ENCODE measurements at places on chromosomes 11 and 22. TPM values are rescaled to one million over a fixed set of nuclear protein-coding genes. Genes with fewer than 3 reads are reported as not detected.

FGF19 gene
- not detected for total RNA-seq

FAM180B gene
- 0.26 TPM for total RNA-seq

CABP7 gene
- total RNA-seq: not detected

DNA sequence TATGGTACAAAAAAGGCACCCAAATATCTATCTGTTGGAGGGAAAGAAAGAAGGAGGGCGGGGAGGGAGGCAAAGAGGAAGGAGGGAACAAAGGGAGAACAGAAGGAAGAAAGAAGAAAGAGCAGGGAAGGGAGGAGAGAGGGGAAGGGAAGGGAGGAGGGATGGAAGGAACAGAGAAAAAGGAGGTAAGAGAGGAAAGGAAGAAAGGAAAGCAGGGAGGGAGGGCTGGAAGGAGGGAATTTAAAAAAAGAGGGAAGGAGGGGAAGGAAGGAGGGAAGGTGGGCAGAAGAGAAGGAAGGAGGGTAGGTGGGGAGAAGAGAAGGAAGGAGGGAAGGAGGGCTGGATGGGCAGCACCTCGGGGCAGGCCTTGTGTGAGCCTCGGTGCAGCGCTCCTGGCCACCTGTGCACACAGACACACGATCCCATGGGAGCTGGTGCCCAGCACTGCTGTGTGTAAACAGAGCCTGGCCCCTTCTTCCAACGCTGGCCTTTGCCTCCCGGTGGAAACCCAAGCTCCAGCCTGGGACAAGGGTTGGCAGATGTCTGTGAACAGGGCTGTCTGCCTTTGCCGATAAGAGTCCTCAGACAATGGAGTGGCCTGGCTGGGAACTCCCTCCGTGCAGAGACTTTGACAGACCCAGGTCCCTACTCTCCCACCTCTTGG, 23.2 kb downstream of the SMIM38 start:
- no peak for DNase-seq

- DNase-seq: no peak
These were observed 134.0 kb downstream of the TRIM44 start for GRCh38 chr11:35796562-35796961.

DNA sequence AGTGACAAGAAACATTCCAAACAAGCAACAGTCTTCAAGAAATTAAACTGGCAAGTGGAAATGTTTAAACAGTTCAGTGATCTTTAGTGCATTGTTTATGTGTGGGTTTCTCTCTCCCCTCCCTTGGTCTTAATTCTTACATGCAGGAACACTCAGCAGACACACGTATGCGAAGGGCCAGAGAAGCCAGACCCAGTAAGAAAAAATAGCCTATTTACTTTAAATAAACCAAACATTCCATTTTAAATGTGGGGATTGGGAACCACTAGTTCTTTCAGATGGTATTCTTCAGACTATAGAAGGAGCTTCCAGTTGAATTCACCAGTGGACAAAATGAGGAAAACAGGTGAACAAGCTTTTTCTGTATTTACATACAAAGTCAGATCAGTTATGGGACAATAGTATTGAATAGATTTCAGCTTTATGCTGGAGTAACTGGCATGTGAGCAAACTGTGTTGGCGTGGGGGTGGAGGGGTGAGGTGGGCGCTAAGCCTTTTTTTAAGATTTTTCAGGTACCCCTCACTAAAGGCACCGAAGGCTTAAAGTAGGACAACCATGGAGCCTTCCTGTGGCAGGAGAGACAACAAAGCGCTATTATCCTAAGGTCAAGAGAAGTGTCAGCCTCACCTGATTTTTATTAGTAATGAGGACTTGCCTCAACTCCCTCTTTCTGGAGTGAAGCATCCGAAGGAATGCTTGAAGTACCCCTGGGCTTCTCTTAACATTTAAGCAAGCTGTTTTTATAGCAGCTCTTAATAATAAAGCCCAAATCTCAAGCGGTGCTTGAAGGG, 6.0 kb downstream of the MALAT1 start:
- DNase-seq: no peak

GRCh38 chr11:34899633-34900016, 16.6 kb downstream of the APIP start:
- DNase-seq: no peak

DNA sequence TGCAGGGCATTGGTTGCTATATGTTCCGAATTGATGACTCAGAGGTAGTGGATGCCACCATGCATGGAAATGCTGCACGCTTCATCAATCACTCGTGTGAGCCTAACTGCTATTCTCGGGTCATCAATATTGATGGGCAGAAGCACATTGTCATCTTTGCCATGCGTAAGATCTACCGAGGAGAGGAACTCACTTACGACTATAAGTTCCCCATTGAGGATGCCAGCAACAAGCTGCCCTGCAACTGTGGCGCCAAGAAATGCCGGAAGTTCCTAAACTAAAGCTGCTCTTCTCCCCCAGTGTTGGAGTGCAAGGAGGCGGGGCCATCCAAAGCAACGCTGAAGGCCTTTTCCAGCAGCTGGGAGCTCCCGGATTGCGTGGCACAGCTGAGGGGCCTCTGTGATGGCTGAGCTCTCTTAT, 5.4 kb upstream of the TTC36 start:
- DNase-seq: no peak

DNA sequence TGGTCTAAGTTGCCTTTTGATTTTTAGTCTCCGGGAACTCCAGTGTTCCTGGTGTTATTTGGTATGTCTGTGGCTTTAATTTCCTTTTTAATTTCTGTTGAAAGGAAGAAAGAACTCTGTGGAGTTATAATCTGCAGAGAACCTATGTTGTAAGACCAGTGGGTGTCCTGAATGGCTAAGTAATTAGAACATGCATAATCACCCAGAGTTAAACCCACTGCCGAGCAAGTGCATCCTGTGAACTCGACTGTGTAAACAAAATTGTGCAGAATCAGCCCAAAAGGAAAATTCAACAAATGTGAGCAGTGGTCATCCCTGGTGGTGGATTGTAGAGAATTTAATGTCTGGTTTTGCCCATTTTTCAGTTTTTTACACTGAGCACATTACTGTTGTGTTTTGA, 162.5 kb downstream of the COMMD9 start:
- no peak for DNase-seq
